ENCODE measurements at places on chromosomes 13 and 19.
A peak's percentile ranks its signal among the peaks of the same experiment; 100 is the strongest.

GRCh38 chr19:53894707-53895106 is 12.7 kb downstream of the PRKCG start:
- DNase-seq, result no peak

DNA sequence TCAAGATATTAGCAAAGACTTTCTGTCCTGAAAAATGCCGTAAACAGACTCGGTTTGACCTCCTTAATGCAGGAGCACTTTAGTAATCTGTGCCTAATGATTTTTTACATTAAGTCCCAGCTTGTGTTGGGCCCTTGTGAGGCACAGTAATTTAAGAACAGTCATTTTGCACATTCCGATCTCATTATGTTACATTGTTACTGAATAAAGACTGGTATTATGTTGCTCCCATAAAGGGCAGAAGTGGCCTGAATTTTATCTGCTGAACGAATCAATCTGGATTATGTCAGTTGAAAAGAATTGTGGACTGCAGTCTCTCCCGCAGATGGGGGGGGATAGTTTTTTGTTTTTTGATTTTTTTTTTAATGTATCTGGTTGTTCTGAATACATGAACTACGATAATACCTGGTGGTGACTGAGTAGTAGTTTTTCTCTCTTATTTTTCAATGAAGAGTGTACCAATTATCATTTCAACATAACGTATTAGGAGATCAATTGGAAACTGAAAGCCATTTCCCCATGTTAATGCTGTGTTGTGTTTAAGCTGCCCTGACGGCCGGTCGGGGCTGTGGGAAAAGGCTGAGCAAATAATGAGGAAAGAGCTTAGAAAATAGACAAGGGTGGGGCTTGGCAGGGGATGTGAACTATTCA is 290.2 kb downstream of the ZNF536 start:
- DNase-seq, result no peak

DNA sequence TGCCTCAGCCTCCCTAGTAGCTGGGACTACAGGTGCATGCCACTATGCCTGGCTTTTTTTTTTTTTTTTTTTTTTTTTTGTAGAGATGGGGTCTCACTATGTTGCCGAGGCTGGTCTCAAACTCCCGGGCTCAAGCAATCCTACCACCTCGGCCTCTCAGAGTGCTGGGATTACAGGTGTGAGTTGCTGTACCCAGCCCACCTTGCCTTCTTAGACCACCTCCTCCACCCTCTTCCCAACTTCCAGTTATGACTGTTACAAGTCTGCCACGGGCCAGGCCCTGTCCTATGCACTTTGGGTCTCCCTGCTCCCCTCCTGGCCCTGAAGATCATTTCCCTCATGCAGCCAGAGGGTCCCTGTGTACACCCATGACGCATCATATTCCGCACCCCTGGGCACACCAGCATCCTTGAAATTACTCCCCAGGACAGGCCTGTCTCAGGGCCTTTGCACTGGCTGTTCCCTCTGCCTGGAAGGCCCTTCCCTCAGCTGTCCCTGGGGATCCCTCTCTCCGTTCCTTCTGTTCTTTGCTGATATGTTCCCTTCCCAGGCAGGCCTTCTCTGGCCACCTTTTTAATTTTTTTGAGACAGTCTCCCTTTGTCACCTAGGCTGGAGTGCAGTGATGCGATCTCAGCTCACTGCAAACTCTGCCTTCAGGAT is 3.0 kb downstream of the LGALS4 start:
- DNase-seq, result no peak

DNA sequence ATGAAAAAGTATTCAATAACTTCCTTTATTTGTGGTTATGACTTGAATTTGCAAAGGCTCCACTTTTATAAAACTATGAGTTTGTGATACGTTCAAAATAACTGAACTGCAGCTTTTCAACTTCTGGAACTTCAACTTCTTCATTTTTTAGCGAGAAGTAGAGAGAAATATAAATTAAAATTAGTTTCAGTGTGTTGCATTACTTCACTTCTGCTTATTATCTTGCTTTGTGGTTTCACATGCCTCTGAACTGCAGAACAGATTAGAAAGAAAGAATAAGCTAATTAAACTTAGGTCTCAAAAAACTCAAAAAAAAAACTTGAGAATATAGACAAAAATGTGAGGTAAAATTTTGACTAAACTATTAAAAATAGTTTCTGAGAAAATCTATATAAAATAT is 1073.4 kb downstream of the PCDH17 start:
- no peak for DNase-seq

- DNase-seq, result peak; percentile 66
Observed at GRCh38 chr19:17235971-17236777, 9.5 kb downstream of the NR2F6 start.

DNA sequence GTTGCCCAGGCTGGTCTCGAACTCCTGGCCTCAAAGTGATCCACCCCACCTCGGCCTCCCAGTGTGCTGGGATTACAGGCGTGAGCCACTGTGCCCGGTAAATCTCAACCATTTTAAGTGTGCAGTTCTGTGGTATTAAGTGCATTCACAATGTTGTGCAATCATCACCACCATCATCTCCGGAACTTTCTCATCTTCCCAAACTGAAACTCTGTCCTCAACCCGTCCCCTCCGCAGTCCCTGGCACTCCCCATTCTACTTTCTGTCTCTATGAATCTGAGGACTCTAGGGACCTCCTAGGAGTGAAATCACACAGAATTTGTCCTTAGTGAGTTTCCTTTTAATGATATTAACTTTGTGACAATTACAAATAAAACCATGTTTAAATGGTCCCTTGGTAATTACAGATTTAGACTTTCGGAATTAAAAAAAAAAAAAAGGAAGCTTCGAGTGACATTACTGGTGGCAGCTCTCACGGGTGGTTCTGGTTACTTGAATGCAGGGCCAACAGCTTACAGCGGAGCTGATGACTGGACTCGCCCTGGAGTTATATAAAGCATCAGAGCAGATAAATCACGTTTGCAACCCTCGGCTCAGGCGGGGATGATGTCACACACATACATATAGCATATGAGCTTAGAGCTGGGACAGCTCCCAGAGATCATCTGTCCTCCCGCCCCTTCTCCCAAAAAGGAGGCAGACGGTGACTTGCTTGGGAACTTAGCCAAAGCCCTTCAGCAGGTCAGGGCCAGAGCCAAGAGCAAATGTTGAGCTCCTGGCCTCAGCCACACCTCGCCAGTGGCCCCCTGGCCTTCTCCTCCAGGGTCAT is 89.8 kb downstream of the ZNF557 start:
- no peak for DNase-seq

DNA sequence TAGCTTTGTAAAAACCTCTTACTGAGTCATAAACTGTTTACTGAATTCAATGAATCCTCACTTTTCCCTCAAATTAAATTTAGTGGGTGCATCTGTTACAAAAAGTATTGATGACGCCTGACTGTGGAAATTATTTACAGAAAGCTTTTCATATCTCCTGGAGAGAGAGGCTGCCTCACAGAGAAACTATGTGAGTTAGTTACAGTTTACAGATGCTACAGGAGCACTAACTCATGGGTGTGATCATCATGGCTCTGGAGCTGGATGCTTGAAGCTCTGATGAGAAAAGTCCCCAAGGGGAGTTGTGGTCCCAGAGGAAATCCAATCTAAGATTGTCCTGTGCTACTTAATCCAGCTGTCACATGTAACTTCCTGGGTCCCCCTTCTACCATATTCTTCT is 590.8 kb downstream of the LMO7 start:
- no peak for DNase-seq

DNA sequence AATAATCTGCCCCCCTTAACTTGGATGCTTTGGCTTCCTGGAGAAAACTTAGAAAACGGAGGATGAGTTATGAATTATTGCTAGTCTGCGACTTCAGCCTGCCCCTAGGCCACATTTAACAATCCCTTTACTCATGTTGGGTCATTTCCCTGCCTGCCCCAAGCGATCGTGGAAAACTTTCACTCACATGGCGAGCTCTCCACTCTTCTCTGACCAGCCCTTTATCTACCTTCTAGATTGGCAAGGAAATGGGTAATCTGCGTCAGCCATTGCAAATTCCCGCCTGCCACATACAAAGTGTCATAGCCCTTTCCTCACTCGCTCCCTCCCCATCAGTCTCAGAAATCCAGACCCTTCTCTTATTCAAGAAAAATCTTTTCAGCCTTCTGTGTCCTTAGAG is 154.3 kb upstream of the IRS2 start:
- DNase-seq, result no peak

DNA sequence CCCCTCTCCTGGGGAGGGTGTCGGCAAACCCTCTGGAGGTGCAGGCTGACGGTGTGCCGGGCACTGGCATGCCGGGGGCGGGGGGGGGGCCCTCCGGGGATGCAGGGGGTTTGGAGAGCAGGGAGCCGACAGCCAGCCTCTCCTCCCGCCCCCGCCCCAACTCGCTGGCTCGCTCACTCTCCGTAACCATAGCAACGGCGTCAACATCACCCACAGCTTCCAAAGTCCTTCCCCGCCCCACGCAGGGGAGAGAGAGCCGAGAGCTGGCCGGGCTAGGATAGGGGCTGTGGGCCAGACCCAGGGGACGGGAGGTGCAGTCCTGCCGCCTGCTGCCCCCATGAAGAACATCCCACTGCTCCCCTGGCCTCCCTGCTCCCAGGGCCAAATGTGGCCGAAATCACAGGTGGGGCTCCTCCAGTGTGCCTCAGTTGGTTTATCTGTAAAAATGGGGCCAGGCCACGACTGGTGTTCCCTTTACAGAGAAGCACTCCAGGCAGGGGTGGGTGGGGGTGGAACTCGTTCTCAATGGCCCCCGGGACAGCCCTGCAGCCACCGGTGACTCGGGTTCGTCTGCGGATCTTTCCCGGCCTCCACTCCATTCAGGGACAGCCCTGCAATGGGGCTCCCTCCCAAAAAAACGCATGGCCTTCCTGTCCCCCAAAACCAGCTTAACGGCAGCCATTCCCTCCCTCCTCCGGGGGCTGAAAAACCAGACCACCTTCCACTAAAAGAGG is 3.2 kb downstream of the KLF16 start:
- peak; percentile 61 for DNase-seq

DNA sequence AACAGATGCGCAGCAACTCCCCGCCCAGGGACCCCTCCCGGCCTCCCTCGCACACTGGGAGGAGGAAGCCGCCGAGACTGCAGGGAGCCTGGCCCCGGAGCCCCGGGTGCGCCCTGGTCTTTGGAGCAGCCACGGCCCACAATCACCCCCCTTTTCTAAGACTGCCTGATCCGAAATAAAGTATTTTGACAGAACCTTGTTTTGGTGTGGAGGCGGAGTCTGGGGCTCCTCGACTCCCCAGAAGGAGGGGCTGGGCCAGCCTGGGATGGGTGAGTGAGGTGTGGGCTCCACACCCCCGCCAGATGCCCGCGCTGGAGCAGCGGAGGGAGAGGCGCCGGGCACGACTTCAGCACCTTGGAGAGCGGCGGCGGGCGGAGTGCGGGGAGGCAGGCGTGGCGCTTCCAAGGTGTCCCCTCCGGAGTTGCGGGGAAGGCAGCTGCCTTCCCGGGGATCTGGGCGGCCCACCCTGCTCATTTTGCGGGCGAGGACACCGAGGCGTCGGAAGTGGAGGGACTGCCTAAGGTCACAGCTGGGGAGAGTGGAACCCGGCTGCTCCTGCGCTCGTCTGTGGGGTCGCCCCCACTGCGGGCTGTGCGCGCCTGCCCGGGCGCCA is 9.4 kb downstream of the SIRT6 start:
- DNase-seq, result no peak

- DNase-seq, result no peak
Observed at GRCh38 chr19:55474269-55475265, 1.9 kb upstream of the ZNF628 start.

DNA sequence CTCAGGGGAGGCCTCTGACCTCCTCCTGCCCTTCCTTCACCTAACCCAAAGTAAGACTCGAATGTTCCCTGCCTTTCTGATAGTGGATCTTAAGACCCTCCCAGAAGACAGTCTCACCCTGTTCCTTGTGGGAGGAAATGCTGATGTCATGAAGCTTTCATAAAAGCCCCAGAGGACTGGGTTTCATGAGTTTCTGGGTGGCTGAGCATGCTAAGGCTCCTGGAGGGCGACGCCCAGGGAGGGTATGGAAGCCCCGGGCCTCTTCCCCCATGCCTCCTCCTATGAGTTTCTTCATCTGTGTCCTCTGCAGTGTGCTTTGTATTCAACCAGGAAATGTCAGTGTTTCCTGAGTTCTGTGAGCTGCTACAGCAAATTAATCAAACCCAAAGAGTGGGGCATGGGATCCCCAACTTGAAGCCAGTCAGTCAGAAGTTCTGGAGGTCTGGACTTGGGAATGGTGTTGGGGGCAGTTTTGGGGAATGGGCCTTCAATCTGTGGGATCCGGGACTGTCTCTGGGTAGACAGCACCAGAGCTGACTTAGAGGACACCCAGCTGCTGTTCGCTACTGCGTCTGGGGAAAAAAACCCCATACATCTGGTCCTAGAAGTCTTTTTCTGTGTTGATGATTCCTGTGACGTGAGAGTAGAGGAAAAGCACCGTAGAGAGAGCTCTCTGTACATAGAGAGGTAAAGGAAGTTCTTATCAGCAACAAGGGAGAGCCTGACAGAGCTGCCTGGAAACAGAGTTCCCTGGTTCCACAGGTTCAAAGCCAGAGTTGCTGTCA is 2.0 kb upstream of the LILRB2 start:
- no peak for DNase-seq

GRCh38 chr19:11813703-11814028 is 407 bp upstream of the ZNF440 start:
- no peak for DNase-seq

DNA sequence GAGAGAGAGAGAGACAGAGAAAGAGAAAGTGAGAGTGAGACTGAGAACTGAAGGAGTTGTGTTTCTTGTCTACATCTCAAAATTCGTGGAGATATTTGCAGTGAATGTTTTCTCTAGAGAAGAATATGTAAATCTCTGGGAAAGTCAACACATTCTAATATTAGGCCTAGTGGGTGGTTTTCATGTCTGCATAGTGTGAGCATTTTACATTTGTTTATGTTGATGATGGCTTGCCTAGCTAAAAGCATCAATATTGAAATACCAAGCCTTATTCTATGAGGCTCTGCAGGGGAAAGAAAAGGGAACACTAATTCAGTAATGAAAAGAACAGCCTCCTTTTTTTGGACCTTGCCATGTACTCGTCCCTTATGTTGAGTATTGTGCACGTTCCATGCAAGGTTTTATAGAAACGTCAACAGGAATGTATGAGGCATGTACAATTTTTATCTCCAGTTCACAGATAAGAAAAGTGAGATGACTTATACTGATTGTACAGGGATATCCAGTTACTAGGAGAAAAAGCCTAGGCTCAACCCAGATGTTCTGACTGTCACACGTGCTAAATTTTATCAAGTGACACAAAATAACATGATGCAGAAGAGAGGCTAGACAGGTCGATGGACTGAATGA is 1288.9 kb upstream of the SLC10A2 start:
- no peak for DNase-seq

DNA sequence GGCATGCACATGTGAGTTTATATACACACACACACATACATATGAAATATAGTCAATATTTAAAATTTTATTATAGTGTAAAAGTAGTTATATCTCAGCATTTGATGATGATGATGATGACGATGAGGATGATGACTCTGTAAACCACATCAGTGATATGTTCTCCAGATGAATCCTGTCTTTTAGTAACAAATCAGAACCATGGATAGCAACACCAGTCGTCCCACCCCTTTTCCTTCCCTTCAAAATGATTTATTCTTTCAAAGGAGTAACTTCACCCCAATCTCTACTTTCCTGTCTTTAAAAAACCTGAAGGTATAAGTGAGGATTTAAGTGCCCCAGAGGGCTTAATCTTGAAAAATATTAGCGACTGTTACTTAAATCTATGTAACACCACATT is 74.1 kb downstream of the DCLK1 start:
- no peak for DNase-seq
